ENCODE measurements at places on chromosomes 6 and 20. TPM values are rescaled to one million over a fixed set of nuclear protein-coding genes. Genes with fewer than 3 reads are reported as not detected.

- DNase-seq, result no peak
These were observed 29.0 kb upstream of the ZNF337 start for GRCh38 chr20:25725639-25726038.

Gene SAPCD1
- 11.1 TPM for polyA plus RNA-seq

- no peak for DNase-seq
These were observed 225.9 kb upstream of the CDH4 start for GRCh38 chr20:61026173-61026572.

Gene NHSL1
- 4.6 TPM for polyA plus RNA-seq

GRCh38 chr6:153962555-153962954 lies 76.5 kb upstream of the OPRM1 start:
- DNase-seq, result no peak

DNA sequence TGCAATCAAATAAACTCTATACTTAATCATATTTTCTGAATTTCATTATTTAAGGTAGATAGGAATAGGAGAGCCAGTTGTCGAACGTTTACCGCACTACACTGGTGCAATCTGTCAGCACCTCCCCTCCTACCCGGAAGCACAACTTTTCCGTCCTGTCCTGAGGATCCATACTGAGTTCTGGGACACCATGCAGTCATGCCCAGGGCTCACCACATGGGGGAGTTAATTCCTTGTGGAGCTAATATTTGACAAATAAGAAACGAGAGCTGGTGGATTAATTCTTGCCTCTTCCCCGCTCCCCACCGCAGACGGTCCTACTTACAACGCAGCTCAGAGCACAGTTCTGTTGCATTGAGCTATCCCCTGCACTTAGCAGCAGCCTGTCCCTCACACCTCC lies 107.7 kb upstream of the RALGAPA2 start:
- no peak for DNase-seq

Gene ETV7
- 1.7 TPM for polyA plus RNA-seq

DNA sequence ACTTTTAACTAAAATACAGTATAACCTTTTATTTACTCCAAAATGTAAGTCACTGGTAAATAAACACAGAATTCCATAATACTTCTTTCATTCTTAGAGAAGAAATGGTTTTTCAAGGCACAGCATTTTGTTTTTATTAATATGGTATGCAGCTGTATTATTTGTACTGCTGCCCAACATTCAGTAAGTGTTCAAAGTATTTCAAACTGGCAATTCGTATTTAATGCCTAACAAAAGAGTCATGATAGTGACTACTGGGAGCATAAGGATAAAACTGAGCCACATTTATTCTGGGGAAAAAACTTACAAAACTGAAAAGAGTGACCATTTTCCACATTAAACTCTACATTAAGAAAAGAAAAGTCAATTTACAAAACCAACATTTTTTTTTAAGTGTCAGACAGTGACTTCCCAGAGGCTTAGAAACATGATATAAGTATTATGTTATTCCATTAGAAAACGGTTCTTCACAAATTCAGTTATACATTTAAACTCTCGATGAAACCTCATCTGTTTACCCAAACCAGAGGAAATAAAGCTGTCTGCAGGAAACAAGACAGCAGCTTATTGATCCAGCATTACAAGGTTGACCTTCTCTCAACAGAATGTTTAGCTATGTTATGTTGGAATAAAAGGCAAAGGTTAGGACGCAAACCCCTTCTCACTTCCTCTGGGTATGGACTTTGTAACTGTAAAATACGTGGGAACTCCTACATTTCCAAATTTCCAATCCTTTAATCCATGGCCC lies 24.3 kb downstream of the EPB41L2 start:
- DNase-seq, result no peak

- no peak for DNase-seq
These were observed 2.2 kb upstream of the NINL start for GRCh38 chr20:25587536-25587935.

Gene PPP1R16B
- 1.1 TPM for polyA plus RNA-seq

DNA sequence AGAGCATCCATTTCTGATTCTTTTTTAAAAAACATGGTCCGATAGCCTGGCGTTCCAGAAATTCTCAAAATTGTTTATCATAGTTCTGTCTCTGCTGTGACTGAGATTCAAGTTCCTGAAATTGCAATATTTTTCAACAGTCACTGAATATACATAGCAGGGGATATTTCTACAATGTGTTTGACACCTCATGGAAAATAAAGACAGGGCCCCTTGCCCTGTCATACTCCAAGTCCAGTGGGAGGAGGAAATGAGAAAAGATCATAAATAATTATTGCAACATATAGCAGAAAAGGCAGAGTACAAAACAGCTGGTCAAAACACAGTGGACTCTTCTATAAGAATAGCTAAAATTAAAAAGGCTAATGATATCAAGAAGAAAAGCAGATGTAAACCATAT lies 234.8 kb upstream of the SPTLC3 start:
- no peak for DNase-seq

GRCh38 chr6:3315841-3316240 lies 57.1 kb downstream of the PSMG4 start:
- DNase-seq, result no peak

DNA sequence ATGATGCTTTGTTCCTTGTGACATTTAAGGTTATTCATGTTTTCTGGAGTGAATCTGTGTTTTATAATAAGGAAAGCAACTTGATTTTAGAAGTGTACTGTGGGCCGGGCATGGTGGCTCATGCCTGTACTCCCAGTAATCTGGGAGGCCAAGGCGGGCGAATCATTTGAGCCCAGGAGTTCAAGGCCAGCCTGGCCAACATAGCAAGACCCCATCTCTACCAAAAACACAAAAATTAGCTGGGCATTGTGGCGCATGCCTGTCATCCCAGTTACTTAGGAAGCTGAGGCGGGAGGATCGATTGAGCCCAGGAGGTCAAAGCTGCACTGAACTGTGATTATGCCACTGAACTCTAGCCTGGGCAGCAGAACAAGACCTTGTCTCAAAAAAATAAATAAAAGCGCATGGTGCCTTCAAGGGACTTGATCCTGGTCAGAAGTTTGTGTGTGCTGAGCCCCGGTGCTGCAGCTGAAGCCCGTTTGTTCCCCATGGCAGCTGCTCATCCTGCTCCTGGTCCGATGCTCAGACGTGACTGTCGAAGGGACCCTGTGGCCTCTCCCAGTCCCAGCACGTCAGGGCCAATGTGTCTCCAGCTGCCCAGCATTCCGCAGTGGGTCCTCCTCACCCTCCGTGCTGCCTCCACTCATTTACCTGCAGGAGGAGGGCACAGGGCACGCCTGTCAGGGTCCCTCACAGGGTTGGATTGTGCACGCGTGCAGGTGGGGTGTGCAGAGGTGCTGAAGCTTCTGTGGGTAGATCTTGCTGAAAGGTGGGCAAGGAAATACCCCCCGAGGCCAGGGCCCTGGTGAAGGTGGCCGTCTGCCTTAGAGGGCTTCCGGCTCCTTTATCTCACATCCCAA lies 18.3 kb downstream of the ENTPD6 start:
- no peak for DNase-seq

Gene SAMD5
- polyA plus RNA-seq, result 3.8 TPM

DNA sequence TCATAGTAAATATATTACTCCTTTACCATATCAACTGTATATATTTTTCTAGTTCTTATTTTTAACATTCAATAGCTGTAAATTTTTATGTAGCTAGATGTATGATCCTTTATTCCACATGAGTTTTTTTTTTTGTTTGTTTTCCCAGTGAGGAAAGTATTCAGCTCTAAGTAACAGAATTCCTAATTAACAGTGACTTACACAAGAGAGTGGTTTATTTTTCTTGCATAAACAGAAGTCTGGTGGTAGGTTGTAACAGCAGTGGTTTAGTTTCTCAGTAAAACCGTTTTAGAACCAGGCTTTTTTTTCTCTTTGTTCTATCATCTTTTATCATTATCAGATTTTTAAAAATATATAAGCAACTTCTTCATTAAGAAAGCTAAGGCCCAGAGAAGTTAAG lies 116.9 kb upstream of the FLRT3 start:
- DNase-seq, result no peak

DNA sequence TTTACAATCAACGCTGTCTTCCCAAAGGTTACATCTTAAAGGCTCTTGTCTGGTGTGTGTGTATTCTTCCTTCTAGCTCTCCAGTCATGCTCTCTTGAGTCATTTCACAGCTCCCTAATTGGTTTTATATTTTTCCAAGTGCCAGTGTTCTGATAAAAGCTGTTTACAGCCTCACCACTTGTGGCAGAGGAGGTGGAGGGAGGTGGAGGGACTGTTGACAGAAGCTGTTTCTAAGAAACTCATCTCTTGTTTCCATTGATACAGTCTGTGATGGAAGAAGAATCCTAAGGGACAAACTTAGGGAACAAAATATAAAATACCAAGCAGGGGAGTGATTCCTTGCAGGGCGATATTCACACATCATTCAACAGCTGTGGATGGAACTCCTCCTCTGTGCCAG lies 64.0 kb downstream of the QRSL1 start:
- no peak for DNase-seq

GRCh38 chr6:34888514-34888856 lies 570 bp upstream of the ANKS1A start:
- no peak for DNase-seq

Gene PTCHD4
- 0.16 TPM for polyA plus RNA-seq

- DNase-seq, result peak; percentile 35
These were observed 6.6 kb upstream of the GUCA1A start for GRCh38 chr6:42166444-42167141.

DNA sequence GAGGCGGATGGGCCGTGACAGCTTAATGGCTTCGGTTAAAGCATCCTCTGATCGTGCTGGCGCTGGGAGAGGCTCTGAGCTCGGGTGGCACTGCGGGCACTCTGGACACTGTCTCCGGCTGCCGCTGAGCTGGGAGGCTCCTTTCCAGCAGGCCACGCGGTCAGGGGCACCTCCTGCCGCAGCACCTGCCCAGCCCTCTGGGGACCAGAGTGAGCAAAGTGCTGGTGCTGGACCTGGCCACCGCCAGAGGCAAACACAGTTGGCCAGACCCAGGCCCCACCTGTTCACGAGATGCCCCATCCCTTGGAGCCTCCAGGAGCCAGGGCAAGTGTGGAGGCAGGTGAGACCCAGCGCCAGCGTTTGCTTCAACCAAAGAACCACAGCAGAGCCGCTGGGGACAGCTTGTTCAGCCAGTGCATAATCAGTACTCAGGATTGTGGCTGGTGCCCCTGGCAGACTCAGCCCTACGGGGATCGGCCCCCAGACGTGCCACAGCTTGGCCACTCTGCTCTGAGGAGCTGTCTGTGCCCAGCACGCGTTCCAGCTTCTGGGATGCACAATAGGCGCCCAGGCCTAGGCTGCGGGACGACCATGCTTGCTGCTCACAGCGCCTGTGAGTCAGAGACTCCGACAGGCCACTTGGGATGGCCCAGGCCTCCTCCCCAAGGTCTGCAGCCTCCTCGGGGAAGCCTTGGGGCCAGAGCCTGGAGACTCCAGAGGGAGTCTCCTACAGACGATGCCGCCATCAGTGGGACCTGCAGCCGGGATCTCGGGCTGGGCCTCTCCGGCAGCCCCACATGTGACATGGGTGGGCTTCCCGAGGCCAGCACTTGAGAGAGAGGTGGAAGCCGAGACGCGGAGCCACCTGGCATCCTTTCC lies 38.2 kb upstream of the SLCO4A1 start:
- DNase-seq, result peak; percentile 79

DNA sequence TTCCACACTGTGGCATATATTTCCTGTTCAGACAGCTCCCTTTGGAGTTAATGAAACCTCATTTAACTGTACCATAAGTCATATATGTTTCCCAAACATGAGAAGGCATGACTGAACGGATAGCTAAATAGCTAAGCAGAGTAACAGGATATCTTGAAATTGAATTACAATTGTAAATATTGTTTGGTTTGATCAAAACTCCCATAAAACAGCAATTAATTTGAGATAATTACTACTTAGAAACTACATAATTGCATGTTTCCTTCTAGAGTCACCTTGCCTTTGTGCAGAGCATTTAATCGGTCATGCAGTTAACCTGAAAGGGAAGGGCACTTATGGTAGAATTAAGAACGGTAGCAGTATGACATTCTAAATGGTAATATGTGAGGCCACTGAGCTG lies 179.0 kb upstream of the MAP3K7 start:
- DNase-seq, result no peak

GRCh38 chr20:12256806-12257205 lies 339.1 kb downstream of the BTBD3 start:
- DNase-seq, result no peak

GRCh38 chr6:135256866-135257265 lies 75.8 kb downstream of the MYB start:
- DNase-seq, result no peak

Data from pancreas (tissue), 10 donors.